ENCODE measurements at places on chromosomes 5 and 9.

DNA sequence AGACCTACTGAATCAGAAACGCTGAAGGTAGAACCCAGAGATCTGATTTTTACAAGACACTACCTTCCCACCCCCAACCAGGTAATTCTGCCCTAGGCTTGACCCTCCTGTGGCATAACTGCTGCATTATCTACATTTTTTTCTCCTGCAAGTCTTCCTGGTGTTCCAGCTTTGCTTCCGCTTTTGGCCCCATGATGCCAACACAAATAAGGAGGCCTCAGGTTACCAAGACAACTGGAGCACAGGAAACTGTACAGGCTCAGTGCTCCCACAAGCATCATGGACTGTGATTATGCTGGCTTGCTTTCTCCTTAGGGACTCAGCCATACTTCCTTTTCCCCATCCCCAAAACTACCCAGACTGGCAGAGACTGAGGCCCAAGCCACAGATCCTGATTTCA lies 6.6 kb upstream of the MSMP start:
- DNase-seq, result peak; percentile 19

GRCh38 chr9:113602126-113603047 lies 138.9 kb downstream of the RGS3 start:
- DNase-seq, result peak; percentile 88

GRCh38 chr5:150781706-150782614 lies 3.4 kb downstream of the SMIM3 start:
- no peak for DNase-seq

DNA sequence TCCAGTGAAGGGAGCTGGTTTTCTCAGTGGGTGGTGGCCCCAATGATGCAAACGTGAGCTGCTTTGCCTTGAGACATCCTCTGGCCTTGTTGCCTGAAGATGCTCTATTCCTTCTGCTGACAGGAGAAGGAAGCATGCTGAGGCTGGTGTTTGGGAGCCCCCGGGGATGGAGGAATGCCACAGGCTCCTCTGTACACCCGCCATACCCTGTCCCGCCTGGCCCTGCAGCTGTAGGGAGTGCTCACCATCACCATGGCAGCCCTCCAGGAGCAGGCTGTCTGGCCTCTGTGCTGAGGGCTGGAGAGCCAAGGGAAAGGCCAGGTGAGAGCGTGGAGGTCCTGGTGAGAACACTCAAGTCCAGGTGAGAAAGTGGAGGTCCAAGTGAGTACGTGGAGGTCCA lies 134.4 kb downstream of the MRPL36 start:
- DNase-seq, result no peak

- DNase-seq, result no peak
Measured at GRCh38 chr5:151047814-151048425, 27.5 kb downstream of the GPX3 start.

- no peak for DNase-seq
Measured at GRCh38 chr5:146040527-146040926, 64.8 kb downstream of the PLAC8L1 start.

- DNase-seq, result no peak
Measured at GRCh38 chr9:17636349-17636748, 57.5 kb downstream of the SH3GL2 start.

GRCh38 chr5:92907938-92908606 lies 672.9 kb downstream of the NR2F1-AS1 start:
- no peak for DNase-seq

DNA sequence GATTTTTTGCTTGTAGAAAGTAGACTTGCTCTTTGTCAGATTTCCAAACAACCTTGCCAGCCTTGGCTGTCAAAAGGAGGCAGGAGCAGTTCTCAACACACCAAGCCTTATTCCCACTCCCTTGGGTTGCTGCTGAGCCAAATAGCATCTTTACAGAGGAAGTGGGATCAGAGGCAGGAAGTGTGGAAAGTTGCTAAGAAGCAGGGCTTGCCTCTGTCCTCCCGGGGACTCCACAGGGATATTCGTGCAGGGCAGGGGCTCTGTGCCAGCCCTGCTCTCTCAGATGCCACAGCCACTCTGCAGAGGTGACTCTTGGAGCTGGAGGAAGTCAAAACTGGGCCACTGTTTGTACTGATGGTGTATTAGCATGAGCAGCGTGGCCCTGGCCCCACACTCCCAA lies 24.3 kb downstream of the PTPDC1 start:
- no peak for DNase-seq

DNA sequence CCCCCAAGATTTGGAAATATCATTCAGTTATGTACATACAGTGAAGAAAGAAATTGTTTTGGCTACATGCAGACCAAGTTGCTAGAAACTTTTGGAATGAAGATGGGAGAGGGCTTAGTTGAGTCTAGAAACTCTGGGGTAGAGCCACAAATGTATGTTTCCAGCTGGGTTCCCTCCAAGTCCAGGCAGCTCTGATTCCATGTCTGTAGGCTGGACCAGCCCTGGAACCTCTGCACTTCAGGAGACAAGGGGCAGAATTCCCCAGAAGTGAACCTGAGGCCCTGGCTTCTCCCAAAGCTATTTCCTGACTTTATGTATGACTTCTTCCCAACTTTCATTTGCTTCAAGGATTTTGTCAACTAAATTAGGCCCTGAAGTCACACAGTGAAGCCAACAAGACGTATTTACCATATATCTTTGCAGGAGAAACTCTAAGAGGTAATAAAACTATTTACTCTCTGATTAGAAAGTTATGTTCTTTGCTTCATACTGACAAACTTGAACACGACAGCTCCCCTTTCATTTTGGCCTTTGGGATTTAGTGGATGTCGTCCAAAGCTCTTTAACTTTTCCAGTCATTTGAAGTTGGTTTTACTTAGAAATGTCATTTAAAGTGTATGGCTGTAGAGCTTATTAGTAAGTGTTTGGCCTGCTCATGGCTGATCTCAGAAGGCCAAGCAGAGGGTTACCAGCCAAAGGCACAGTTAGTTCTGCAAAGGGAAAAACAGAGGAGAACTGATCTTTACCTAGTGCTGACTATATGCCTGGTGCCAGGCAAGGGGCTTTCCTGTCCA lies 152.0 kb upstream of the SLC28A3 start:
- no peak for DNase-seq

GRCh38 chr5:167785106-167785505 lies 506.3 kb upstream of the WWC1 start:
- peak; percentile 79 for DNase-seq

- DNase-seq, result no peak
Measured at GRCh38 chr5:79595086-79595485, 17.2 kb upstream of the TENT2 start.

GRCh38 chr5:103389846-103390245 lies 131.3 kb downstream of the MACIR start:
- no peak for DNase-seq

GRCh38 chr9:111411266-111411665 lies 72.9 kb downstream of the ECPAS start:
- no peak for DNase-seq

- no peak for DNase-seq
Measured at GRCh38 chr5:5941486-5941885, 436.9 kb downstream of the MED10 start.

- no peak for DNase-seq
Measured at GRCh38 chr5:147404706-147405105, 105.2 kb downstream of the DPYSL3 start.

DNA sequence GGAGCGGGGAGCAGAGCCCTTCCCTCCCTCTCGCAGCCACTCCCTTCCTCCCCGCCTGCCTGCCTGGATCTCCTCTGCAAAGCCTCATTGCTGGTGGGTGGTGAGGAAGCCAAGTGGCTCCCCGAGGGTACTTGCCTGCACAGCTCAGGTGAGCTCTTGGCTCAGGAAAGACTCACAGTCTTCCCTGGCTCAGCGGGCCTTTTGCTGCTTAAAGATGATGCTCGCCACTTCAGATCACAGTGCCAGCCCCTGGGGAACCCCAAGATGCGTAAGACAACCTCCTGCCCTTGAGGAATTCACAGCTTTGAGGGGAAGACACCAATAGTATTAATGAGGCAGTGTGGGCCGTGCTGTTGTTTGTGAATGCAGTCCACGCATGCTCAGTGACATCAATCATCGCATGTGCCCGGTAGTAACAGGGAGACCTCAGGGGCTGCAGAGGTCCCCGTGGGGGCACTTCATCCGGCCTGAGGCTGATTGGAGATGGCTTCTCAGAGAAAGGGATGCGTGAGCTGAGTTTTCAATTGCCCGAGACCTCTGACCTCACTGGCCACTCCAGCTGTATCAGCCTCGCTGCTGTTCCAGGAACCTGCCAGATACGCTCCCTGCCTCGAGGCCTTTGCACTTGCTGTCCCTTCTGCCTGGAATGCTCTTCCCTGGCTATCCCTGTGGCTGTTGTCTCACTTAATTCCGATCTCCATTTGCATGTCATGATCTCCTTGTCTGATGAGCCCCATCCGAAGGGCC lies 36.8 kb downstream of the ERGIC1 start:
- DNase-seq, result peak; percentile 87

DNA sequence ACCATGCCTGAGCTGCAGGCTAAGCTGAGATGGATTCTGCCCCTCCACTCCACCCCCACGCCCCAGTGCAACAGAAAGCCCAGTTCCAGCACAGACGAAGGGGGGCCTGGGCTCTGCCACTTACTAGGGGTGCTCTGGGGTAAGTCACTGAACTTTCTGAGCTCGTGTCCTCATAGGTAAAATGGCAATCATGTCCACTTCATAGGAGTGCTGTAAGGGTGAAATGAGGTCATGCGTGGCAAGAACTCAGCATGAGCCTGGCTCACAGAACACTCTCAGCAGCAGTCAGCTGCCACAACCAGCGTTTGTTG lies 8.4 kb upstream of the PSD2 start:
- no peak for DNase-seq

- DNase-seq, result no peak
Measured at GRCh38 chr5:91345461-91345860, 37.7 kb downstream of the ARRDC3 start.

- DNase-seq, result no peak
Measured at GRCh38 chr5:147751156-147751830, 31.2 kb downstream of the JAKMIP2 start.

DNA sequence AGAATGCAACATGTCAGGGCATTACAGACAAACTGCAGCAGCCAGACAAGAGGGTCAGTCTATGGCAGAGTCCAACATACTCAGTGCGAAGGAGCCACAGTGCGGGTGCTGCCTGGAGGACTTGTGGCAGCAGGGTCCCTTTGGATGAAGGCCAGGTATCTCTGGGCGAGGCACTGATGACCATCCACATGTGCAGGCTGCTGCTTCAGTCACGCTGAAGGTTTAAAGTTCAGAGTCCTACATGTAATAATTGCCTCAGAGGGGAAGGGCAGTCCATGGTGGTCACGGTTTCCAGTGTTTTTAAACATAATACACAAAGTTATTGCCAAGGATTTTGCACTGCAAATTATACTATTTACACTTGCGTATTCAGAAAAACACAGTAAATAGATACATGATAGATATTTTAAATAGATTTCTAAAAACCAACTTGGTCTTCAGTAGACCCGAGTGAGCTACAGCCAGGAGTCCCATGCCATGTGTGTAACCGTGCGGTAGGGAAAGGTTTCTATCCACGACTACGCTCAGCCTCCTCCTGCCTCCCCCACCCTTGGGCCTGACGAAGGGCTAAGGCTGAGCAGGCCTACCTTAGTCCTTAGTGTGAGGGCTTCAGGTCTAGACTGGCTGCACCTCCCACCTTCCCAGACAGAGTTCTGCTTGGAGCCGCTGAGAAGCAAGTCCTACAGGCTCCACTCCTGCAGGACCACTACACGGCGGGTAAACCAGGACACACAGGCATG lies 76.2 kb downstream of the GPR21 start:
- no peak for DNase-seq

- no peak for DNase-seq
Measured at GRCh38 chr5:105392710-105393149, 1830.1 kb upstream of the NUDT12 start.

GRCh38 chr9:15959663-15960062 lies 406.8 kb downstream of the CCDC171 start:
- DNase-seq, result no peak

DNA sequence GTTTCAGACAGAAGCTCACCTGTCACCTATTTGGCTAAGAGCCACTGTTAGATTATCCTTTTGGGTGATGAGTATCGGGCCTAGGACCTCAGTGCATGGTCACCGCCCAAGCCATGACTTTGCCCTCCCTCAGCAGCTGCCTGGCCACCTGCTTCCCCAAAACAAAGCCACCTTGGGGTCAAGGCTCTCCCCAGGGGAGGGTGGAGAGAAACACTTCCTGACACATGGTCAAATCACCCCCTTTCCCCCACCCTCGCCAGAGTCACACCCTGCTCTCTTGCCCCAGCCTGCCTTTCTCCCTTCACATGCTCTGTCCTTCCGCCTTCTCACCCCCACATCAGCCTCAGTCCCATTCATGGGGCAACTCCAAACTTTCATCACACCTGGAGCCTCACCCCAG lies 1.7 kb upstream of the HBEGF start:
- DNase-seq, result peak; percentile 24

DNA sequence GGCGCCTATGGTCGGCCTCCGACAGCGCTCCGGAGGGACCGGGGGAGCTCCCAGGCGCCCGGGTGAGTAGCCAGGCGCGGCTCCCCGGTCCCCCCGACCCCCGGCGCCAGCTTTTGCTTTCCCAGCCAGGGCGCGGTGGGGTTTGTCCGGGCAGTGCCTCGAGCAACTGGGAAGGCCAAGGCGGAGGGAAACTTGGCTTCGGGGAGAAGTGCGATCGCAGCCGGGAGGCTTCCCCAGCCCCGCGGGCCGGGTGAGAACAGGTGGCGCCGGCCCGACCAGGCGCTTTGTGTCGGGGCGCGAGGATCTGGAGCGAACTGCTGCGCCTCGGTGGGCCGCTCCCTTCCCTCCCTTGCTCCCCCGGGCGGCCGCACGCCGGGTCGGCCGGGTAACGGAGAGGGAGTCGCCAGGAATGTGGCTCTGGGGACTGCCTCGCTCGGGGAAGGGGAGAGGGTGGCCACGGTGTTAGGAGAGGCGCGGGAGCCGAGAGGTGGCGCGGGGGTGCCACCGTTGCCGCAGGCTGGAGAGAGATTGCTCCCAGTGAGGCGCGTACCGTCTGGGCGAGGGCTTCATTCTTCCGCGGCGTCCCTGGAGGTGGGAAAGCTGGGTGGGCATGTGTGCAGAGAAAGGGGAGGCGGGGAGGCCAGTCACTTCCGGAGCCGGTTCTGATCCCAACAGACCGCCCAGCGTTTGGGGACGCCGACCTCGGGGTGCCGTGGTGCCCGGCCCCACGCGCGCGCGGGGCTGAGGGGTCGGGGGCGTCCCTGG lies 561 bp downstream of the DAPK1 start:
- peak; percentile 30 for DNase-seq

DNA sequence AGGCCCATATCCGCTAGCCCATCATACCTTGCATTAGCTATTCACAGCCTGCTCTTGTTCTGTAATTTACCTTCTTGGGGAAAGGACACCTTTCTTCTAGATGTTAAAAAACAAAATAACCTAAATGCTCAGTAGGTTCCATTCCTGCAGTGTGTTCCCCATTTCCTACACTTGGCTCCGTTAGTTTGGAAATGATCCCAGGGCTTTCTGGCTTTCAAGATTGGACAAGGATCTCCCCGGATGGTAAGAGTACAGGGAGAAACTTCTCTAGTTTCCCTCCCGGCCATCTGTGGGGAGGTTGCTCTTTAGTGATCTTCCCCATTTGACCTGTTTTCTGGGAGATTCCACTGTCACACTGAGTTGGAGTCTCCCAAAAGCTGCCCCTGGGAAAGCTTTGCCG lies 27.3 kb upstream of the STC2 start:
- DNase-seq, result no peak
